CD8-positive, alpha-beta memory T cell (primary cell): ENCODE measurements at places on chromosomes 6 and 20. TPM values are rescaled to one million over a fixed set of nuclear protein-coding genes. Genes with fewer than 3 reads are reported as not detected.

The PSMB1 gene
- 296 TPM for total RNA-seq

GRCh38 chr6:43338243-43338642 lies 29.6 kb upstream of the CRIP3 start:
- H3K4me1 ChIP-seq = no peaks in the 10 kb centered on the region
- no peak for DNase-seq
- H3K4me3 ChIP-seq = no peak overlapping the region
- peaks cover 50% of the 10 kb centered on the region for H3K36me3 ChIP-seq

DNA sequence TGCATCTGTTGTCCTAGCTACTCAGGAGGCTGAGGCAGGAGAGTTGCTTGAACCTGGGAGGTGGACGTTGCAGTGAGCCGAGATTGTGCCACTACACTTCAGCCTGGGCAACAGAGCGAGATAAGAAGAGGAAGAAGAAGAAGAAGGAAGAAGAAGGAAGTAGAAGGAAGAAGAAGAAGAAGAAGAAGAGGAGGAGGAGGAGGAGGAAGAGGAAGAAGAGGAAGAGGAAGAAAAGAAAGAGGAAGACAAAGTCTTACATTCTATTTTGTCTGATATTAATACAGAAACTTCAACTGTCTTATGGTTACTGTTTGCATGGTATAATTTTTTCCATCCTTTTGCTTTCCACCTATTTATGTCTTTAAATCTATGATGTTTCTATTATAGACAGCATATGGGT lies 7.2 kb upstream of the NELFCD start:
- H3K4me3 ChIP-seq = no peak overlapping the region
- no peaks in the 10 kb centered on the region for H3K36me3 ChIP-seq
- H3K4me1 ChIP-seq = no peaks in the 10 kb centered on the region
- DNase-seq = no peak

- H3K36me3 ChIP-seq = no peaks in the 10 kb centered on the region
- no peaks in the 10 kb centered on the region for H3K4me1 ChIP-seq
- H3K27ac ChIP-seq = no peak overlapping the region
- no peaks in the 10 kb centered on the region for H3K27me3 ChIP-seq
- no peak overlapping the region for H3K4me3 ChIP-seq
Observed at GRCh38 chr6:81565071-81565470, 187.4 kb downstream of the TENT5A start.

DNA sequence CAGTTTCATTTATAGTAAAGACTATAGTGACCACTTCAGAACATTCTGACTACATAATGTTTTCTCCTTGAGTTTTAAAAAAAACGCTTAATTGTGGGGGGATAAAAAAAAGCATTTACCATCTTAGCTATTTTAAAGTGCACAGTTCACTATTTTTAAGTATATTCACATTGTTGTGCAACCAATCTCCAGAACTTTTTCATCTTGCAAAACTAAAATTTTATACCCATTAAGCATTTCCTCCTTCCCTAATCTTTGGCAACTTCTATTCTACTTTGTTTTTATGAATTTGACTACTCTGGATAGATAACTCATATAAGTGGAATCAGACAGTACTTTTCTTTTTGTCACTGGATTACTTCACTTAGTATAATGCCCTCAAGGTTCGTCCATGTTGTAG lies 62.3 kb downstream of the FKBP5 start:
- peaks cover 6% of the 10 kb centered on the region for H3K36me3 ChIP-seq
- no peak overlapping the region for H3K27ac ChIP-seq
- no peak overlapping the region for H3K4me3 ChIP-seq

- no peak overlapping the region for H3K4me3 ChIP-seq
- H3K4me1 ChIP-seq = no peaks in the 10 kb centered on the region
- H3K36me3 ChIP-seq = no peaks in the 10 kb centered on the region
- H3K27ac ChIP-seq = no peak overlapping the region
- no peak for DNase-seq
Observed at GRCh38 chr6:140046016-140046632, 671.7 kb upstream of the CITED2 start.

- DNase-seq = no peak
- H3K36me3 ChIP-seq = no peaks in the 10 kb centered on the region
- H3K27me3 ChIP-seq = no peaks in the 10 kb centered on the region
- H3K4me3 ChIP-seq = no peak overlapping the region
- H3K27ac ChIP-seq = no peak overlapping the region
Observed at GRCh38 chr6:69578361-69578890, 218.4 kb downstream of the LMBRD1 start.

The BPIFB1 gene
- not detected for total RNA-seq

The ADGB gene
- 0.22 TPM for total RNA-seq

DNA sequence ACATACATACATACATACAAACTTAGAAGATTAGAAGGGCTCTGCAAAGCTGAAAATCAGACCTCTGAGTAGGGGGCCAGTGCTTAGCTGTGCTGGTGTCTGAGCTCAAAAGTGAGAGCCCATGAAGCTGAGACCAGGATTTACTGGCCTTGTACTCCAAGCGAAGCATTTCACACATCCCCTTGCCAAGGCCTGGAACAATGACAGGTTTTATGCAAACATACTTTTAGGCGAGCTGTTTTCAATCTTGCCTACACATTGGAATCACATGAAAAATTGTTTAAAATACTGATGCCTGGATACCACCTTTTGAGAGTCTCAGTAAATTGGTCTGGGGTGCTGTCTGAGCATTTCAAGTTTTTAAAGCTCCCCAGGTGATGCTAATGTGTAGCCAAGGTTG lies 80.9 kb upstream of the SRSF6 start:
- no peak overlapping the region for H3K4me3 ChIP-seq
- no peak for DNase-seq
- H3K27me3 ChIP-seq = no peaks in the 10 kb centered on the region

DNA sequence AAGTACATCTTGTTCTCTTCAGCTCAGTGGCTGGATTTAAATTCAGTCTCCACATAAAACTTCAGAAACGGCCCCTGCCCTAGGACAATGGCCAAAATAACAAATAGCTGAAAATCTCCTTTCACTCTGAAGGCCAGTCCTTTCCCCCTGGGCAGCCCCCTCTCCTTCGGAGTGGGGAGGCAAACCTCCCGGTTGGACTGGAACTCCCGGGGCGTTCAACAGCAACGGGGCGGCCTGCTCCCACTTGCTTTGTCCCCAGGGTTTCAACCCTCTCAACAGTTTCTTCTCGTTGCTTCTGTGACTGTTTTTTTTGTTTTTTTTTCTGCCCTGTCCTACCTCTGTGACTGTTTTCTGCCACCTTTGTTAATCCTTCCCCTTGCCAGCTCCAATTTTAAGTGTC lies 102.6 kb upstream of the DUSP22 start:
- no peak for DNase-seq
- no peaks in the 10 kb centered on the region for H3K36me3 ChIP-seq
- H3K4me3 ChIP-seq = no peak overlapping the region
- H3K27ac ChIP-seq = no peak overlapping the region

DNA sequence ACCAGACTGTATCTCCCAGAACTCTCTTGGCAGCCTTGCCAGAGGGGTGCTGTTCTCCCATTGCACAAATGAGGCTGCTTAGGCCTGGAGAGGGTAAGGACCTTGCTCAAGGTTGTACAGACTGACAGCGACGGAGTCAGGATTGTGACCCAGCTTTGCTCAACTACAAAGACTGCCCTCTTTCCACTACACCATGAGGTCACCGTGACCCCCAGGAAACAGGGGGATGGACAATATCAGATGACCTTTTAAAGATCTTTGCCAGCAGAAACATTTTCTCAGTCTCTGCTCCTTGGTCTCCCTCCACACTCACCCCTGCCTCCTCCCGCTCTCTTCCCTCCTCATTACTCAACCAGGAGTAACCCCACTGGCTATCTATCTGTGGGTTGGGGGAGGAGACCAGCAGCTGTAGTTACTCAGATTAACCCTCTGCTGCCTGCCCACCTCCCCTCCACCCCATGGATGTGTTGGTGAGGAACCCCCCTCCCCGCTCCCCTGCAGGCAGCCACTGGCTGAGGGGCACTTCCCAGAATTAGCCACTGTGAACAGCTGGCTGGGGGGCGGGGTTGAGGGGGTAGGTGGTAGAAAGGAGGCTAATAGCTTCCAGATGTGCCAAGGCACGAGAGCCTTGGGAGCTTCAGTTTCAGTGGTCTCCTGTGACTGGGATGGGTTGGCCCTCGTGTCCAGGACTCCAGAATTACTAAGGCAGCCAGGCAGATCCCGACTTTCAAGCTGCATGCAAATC lies 26.9 kb upstream of the MRPS18A start:
- no peak overlapping the region for H3K27ac ChIP-seq
- no peak overlapping the region for H3K4me3 ChIP-seq
- no peaks in the 10 kb centered on the region for H3K36me3 ChIP-seq
- H3K27me3 ChIP-seq = no peaks in the 10 kb centered on the region
- no peaks in the 10 kb centered on the region for H3K4me1 ChIP-seq

The CHRNA4 gene
- total RNA-seq = not detected
